AG04449 (cell line): ENCODE measurements at places on chromosomes 2 and 18.

GRCh38 chr18:74316257-74317170 lies 875 bp downstream of the C18orf63 start:
- DNase-seq = peak; percentile 79

DNA sequence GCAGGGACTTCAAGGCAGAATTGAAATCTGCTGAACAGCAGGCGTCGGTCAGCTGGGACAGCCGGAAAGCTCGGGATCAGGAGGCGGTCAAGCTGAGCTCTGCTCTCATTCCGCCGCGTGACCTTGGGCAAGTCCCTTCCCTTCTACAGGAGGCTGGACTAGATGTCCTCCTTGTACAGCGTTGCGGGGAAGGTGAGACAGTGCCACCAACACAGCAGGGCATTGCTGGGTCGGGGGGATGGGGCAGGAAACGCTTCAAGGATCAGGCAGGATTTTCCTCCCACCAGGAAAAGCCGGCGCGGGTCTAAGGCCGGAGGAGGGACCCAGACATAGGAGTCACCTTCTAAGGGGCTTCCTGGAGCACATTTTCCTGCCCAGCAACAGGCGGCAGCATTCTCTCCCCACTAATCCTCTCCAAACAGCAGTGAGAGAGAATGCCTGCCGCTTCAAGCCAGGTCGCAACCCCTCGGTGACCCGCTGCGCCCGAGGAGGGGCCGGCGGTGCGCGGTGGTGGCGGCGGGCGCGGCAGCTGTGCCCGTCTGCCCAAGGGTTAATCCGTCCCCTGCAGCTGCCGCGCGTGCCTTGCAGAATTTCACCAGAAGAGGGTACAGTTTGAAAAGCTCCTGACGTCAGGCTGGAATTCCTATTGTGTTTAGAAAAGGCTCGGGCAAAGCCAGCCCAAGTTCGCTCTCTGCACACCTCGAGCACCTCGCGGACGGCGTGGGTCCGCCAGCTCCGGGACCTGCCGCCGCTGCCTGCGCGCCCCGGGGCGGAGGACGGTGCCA lies at the start of gene KCNF1:
Gene KCNF1 (plus strand): TSS at position 644 of the 785 bp plus-strand sequence. CDS start 493 bp downstream, outside the sequence.
- DNase-seq = no peak

DNA sequence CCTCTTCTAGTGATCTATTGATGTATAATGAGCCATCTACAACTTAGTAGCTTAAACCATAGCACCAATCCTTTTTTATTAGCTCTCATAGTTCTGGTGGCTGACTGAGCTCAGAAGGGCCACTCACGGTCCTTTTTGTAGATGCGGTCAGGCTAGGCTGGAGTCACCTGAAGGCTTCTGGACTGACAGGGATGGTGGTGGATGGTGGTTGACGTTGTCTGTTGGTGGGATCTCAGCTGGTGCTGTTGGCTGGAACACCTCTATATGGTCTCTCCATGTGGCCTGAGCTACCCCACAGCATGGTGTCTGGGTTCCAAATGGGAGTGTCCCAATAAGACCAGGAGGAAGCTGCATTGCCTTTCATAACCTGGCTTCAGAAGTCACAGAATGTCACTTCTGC lies 68.0 kb downstream of the BCL2L11 start:
- no peak for DNase-seq

- no peak for DNase-seq
Observed at GRCh38 chr2:100124761-100125160, 17.6 kb downstream of the AFF3 start.

GRCh38 chr2:1060987-1061386 lies 110.3 kb downstream of the SNTG2 start:
- no peak for DNase-seq

DNA sequence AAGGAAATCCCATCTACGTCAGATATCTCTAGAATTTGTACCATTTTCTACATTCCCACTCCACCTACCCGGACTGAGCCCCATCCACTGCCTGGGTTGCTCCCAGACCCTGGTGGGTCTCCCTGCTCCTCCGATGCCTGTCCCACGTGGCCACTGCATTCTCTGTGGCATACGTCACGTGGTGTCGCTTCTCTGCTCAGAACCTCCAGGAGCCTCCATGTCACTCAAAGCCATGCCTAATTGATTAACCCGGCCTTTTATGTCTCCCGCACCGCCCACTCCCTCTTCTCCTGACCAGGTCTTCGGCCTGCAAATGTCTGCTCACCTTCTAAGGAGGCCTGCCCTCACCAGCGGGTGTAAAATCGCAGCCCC lies 176.6 kb downstream of the HDAC4 start:
- DNase-seq = no peak

DNA sequence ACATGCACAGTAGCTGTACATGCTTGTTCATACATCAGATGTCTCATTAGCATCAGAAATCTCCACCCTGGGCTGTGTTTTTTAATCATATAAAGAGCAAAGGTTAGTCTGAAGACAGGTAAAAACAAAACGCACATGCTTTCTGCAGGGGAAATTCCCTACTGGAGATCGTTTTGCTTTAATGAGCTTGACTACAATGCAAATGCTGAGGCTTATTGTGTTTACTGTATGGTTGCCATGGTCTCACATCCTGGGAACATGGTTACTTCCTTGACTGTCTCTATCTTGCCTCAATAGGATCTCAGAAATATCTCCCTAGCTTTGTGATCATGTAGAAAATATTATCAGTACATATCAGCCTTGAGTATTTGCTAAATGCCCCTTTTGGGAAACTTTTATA lies 336.5 kb upstream of the TFPI start:
- no peak for DNase-seq

DNA sequence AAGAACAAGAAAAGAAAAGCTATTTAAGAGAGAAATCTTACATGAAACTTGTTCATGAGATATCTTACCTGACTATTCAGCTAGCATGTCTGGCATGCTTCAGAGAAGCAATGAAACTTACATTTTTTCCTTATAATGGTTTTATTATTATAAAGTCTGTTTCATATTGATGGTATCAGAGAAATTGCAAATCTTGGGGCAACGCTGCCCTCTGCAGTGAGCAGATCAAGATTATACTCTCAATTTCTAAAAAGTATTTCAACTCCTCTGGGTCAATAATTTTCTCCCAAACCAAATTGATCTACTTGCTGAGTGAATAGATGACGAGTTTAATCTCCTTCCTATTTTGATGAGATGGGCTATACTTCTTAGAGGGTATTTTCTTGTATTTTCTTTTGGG lies 235.6 kb downstream of the NUP35 start:
- DNase-seq = no peak

- no peak for DNase-seq
Observed at GRCh38 chr18:50126471-50126870, 68.5 kb downstream of the MYO5B start.

GRCh38 chr2:191467113-191467512 lies 210.8 kb upstream of the NABP1 start:
- no peak for DNase-seq

DNA sequence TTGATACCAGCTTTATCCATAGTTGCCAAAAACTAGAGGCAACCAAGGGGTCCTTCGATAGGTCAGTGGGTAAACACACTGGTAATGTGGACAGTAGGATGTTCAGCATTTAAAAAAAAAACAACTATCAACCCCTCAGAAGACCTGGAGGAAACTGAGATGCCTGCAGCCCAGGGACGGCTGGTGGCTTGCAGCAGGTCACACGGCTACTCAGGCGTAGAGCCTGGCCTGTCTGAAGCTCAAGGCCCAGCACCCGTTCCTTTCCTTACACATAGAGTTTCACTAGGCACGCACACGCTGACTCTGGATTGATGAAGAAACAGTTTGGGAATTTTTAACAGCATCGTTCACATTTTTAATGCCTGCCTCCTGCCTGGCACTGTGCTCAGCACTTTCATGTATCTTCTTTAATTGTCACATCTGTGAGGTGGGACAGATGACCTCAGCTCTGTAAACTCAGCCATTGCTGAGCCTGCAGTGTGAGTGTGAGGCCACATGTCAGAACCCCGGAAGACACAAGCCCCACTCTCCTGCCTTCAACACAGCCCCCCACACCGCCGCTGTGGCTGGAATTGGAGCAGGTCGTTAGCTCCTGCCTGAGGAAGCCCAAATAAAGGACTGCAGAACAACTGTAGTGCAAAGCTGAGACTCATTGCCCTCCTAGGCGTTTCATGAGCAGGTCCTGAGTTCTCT lies 40.7 kb downstream of the TRAPPC12 start:
- DNase-seq = no peak
